ENCODE measurements at places on chromosomes 12 and 14.

DNA sequence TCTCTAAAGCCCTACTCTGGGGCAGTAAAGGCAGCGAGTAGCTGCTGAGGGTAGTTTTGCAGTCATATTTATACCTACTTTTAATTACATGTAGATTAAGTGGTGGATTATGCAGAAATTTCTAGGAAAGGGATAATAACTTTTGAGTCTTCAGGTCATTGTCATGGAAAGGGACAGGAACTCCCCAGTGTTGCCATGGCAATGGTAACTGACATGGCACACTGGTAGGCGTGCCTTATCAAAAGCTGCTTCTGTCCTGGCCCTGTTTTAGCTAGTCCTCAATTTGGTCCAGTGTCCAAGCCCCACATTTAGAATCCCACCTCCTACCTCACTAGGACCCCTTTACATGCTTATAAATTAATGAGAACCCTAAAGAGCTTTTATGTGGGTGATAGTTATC, 303.1 kb downstream of the VRK1 start:
- no peak for DNase-seq

DNA sequence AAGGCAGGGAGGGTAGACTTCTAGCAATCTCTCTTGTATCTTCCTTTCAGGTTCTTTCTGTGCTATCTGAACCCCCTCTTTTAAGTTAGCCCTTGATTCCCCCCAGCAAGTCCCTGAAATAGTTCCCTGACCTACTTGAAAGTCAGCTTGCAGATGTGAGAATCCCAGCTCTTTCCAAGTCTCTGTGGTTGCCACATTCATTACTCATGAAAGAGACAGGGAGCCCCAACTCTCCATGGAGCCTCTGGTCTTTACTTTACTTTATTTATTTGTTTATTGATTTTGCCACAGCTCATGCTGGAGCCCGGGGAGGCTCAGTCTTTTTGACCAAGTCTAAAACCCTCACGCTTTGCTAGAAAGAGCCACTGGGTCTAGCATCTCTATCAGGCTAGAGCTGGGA, 193.6 kb upstream of the FAR2 start:
- peak; percentile 56 for DNase-seq

GRCh38 chr12:77788231-77789168, 42.2 kb upstream of the NAV3 start:
- no peak for DNase-seq

GRCh38 chr14:65704850-65705249, 292.3 kb downstream of the FUT8 start:
- peak; percentile 24 for DNase-seq

- DNase-seq, result peak; percentile 67
These were observed 213.6 kb downstream of the DAD1 start for GRCh38 chr14:22375321-22375930.

All from iris pigment epithelial cell (primary cell).